ENCODE measurements at places on chromosomes 6 and 20.

GRCh38 chr6:4023240-4023639 is 55.7 kb downstream of the FAM217A start:
- no peak for DNase-seq

DNA sequence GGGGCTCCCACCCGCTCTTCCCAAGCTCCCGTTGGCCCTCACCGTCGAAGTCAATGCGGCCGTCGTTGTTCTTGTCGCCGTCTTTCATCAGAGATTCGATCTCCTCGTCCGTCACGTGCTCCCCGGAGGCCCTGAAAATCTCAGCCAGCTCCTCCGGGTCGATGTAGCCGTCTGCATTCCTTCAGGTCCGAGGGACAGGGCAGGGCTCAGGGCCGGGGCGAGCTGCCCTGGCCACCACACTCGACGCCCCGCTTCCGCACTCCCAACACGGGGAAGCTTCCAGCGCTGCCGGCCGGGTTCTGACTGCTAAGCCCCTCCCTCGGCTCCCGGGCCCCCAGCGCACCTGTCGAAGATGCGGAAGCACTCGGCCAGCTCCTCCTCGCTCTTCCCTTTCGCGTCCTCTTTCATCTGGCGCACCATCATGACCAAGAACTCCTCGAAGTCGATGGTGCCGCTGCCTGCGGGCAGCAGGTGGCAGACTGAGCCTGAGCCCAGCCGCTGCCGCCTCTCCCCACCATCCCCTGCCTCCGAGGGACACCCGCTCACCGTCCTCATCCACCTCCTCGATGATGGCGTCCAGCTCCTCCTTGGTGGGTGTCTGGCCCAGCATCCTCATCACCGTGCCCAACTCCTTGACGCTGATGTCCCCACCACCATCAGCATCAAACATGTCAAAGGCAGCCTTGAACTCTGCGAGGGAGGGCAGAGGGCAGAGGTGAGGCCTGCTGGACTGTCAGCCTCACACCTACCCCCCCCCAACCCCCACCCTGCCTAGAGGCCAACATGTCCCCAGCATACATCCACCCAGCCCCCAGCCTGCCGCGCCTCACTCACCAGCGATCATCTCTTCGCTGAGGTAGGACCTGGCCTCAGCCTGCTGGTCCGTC is 2.9 kb downstream of the TNNC2 start:
- DNase-seq: no peak

DNA sequence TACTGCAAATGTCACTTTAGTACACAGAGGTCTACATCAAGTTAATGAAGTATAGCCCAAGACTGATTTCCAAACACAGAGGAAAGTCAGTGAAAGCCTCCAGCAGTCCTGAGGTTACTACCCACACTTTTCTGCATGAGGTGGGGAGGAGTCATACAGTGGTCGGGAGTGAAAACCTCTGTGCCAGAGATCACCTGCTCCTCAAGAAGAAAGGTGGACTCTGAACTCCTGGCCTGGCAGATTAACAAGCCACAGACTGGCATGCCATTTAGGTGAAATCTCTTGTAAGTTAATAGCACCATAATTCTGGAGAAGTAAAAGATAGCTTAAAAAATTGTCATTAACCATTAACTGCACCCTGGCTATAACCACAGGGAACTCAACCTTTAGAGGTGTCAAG is 125.0 kb upstream of the LAMP5 start:
- DNase-seq: no peak

GRCh38 chr6:16523606-16524379 is 237.5 kb downstream of the ATXN1 start:
- DNase-seq: no peak

GRCh38 chr20:36268440-36269342 is 32.4 kb downstream of the AAR2 start:
- no peak for DNase-seq

GRCh38 chr6:111184827-111185532 is 97.7 kb downstream of the SLC16A10 start:
- no peak for DNase-seq

DNA sequence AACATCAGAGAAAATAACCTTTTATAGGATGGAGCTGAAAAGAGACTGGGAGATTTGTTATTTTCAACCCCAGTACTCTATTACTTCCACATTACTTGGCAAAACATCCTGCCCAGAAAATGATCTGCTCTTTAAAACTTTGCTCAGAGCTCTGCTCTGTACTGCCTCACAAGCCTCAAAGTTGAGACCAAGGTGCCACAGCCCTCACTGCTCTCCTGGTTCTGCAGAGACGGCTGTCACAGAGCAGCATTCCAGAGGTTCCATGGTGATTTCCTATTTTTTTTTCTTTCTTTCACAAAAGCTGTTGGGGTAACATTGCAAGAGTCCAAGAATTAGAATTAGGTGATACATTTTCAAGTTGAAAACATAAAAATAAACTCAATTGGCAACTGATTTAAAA is 155.2 kb downstream of the UBE3D start:
- no peak for DNase-seq

- DNase-seq: no peak
Observed at GRCh38 chr6:82772851-82773717, 292.6 kb downstream of the UBE3D start.

GRCh38 chr6:100554228-100554627 is 89.5 kb upstream of the SIM1 start:
- no peak for DNase-seq

Measured in NCI-H1092 (cell line).